ENCODE measurements at places on chromosomes 7 and 10.
A peak's percentile ranks its signal among the peaks of the same experiment; 100 is the strongest.

GRCh38 chr10:113924664-113925063, 70.2 kb downstream of the NHLRC2 start:
- no peak for DNase-seq

DNA sequence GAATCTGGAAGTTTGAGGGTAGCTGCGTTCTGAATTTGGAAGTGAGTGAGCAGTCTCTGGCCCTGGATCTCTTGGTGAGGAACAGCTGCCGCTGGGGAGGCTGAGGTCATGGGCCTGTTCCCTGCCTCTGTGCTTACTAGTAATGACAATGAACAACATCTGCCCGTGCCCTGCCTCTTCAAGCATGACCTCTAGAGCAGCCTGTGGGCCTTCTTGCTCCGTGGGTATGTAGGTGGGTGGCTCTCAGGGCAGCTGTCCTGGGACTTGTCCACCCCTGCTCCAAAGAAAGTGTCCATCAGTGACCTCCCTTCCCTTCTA, 186.2 kb downstream of the CXCL12 start:
- DNase-seq, result no peak

DNA sequence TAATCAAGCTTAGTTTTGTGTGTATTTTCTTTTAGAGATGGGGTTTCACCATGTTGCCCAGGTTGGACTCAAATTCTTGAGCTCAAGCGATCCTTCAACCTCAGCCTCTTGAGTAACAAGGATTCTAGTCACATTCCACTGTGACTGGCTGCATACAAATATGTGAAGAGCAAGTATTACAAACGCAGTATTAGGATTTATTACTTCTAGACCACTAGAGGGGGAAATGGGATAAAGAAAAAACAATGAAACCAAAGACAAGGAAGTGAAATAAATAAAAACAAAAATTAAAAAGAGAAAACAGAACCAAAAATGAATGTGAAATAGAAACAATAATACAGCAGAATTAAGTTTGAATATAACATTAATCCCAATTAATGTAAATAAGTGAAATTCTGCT, 308.7 kb downstream of the ANKRD30A start:
- no peak for DNase-seq

GRCh38 chr10:133462512-133463305, 9.0 kb downstream of the SCART1 start:
- no peak for DNase-seq

- peak; percentile 42 for DNase-seq
These were observed 9.4 kb downstream of the NUB1 start for GRCh38 chr7:151351027-151351426.

DNA sequence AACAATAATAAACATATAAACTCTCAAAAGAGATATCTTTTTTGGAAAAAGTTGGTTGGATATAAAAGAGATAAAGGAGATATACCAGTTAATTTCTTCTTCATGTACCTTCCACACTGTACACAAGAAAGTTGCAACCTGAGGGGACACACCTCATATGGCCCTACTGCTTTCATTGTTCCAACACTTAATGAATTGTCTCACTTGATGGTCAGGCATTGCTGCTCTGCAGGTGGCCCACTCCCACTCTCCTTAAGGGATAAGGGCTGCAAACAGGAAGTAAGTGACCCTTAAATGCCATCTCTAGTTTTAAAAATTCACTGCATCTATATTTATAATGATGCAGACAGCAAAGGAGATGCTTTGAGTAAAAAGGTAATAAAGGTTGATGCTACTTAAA, 152.3 kb downstream of the BTAF1 start:
- DNase-seq, result no peak

DNA sequence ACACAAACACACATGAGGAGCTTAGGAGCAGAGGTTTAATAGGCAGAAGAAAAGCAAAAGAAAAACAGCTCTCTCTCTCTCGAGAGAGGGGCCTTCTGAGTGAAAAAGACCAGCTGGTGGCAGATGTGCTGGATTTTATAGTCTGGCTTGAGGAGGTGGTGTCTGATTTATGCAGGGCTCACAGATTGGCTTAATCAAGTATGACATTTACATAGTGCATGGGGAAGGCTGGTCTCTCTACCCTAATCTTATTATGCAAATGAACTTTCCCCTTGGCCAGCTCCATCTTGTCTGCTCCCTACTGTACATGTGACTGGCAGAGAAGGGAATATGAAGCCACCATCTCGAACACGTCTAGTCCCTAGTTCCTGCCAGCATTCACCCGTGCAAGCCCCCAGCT, 219.5 kb upstream of the ZNF804B start:
- DNase-seq, result no peak

DNA sequence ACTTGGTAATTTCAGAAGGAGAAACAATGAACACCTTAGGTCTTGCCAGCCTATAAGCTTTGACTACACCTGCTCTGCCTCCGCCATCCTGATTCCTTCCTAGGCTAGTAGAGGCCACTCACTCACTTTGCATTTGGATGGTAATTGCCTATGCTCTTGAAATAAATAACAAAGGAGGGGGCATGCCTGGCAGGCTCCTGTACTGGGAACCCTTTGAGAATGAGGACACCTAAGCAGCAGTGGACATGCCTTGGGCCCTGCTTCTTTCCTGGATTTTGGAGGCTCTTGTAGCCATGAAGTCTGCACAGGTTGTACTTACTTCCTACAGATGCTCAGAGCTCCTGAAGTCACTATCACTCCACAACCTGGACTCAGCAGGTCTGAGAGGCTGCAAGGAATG, 65.8 kb downstream of the BLNK start:
- DNase-seq, result no peak

DNA sequence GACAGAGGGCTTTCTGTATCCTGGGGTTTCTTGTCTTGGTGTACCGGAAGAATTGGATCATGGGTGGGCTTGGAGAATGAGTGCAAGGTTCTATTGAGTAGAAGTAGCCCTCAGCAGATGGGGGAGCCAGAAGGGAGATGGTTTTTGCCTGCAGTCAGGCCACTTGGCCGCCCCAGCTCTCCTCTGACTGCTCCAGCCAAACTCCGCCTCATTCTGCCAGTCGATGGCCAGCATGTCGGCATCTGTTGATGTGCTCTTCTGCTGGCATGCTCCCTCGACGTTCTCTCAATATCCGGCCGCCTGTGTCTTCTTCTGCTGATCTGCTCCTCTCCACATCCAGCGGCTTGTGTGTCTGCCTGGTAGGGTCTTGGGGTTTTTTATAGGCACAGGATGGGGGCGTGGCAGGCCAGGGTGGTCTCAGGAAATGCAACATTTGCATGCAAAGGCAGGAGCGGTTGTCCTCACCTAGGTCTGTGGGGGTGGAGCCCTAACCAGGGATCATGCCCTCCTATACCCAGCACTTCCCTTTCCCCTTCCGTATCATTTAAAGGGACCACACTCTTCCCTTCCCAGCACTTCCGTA, 40.2 kb upstream of the TNS3 start:
- DNase-seq, result no peak

DNA sequence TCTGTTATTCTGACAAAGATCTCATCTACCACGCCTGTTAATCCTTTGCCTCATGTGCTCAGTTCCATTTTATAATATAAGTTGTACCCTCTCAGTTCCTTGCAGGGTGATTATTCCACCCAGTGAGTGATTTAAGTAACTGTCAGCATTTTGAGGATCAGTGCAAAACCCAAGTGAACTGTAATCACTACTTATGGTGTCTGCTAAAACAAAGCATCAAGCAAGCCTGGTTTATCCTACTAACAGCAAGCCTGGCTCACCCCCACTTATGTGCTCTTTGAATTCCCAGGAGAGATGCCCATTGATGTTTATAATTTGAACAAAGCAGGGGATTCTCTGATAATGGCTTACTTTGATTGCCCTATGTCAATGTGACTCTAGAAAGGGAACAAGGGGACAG, 186.8 kb upstream of the LRGUK start:
- DNase-seq, result no peak

DNA sequence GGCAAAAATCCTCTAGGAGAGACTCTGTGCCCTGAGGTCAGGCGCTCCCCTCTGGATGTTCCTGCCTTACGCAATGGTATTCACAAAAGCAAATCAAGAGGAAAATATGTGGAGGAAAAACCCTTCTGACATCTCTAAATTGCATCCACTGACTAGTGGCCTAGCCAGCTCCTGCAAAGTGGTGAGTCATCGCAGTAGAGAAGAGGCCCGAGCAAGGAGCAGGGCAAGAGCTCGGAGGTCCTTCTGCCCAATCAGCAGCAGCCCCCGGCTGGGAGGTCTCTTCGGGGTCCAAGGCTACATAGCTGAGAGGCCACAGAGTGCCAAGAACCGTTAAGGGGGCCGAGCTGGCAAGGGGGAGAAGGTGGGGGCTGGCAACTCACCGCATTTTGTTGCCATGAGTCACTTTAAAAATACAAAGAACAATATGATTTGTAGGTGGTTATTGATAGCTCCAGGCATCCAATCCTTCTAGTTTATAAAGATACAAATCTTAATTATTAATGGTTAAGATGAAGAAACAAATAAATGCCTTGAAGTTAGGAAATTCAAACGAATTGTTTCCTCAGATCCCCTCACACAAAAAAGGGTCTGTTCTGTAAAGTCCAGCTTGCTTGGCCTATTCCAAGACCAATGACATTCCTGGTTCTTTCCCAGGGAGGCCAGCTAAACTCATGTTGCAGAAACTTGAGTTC, 161.6 kb downstream of the PKD1L1 start:
- no peak for DNase-seq
